Stimulated activated CD4-positive, alpha-beta T cell treated with anti-CD3 and anti-CD28 coated beads, TNF-alpha, amount 100 ng/mL, for 4 hours (primary cell): ENCODE measurements at places on chromosomes 16 and 17.

DNA sequence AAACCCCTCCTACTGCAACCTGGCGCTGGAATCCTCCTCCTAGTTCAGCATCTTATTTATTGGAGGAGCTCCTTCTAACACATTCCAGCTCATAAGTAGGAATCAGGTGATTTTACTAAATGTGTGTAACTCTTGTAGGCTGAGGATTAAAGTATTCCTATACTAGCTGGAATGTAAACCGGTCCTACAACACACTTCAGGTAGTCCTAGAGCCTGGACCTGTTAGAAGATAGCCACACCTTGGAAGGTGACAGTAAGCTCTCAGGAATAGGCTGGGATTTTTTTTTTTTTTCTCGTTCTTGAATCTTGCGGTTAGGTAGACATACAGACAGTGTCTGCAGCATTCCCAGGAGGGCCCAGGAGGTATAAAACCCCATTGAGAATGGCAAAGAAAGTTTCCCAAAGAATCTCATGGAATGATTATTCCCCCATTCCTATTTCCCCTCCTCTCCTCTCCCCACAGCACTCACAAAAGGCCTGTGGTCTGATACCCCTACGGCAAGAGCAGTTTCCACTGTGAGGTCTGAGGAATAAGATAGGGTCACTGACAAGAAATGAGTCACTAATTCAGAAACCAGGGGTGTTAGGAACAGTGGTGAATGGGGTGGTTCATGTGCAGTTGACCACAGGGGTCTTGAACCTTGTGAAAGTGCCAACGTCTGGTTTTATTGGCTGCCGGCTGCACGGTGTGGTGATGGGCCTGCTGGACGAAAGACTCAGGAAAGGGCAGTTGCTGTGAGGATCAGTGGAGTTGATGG, 267.1 kb downstream of the UTP18 start:
- no peak for DNase-seq

- DNase-seq = no peak
These were observed 7.3 kb downstream of the PIEZO1 start for GRCh38 chr16:88777471-88778270.

GRCh38 chr17:66551839-66552238, 249.4 kb downstream of the PRKCA start:
- DNase-seq = no peak

DNA sequence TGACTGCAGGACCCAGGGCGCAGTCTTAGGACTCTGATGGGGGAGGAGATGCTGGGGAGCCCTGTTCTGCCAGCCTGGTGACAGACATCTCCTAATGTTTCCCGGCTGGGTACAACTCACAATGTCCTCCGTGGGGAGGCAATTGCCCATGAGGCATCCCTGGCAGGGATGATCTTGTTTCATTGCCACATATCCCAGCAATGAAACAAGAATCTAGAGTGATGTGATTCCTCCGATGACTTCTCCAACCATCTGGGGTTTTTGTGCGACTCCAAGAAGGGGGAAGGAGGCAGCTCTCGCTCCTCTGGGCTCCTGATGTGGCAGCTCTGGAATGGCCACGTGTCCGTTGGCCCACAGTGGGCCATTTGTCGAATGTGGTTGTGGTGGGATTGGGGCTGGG, 255.8 kb downstream of the SEC14L1 start:
- no peak for DNase-seq

GRCh38 chr16:4936991-4937781, at the start of gene PPL:
PPL (minus strand) TSS chr16:4937148; CDS start chr16:4937045, 103 bp downstream.
- no peak for DNase-seq

- DNase-seq = no peak
These were observed 12.6 kb downstream of the CHST6 start for GRCh38 chr16:75482434-75483205.

DNA sequence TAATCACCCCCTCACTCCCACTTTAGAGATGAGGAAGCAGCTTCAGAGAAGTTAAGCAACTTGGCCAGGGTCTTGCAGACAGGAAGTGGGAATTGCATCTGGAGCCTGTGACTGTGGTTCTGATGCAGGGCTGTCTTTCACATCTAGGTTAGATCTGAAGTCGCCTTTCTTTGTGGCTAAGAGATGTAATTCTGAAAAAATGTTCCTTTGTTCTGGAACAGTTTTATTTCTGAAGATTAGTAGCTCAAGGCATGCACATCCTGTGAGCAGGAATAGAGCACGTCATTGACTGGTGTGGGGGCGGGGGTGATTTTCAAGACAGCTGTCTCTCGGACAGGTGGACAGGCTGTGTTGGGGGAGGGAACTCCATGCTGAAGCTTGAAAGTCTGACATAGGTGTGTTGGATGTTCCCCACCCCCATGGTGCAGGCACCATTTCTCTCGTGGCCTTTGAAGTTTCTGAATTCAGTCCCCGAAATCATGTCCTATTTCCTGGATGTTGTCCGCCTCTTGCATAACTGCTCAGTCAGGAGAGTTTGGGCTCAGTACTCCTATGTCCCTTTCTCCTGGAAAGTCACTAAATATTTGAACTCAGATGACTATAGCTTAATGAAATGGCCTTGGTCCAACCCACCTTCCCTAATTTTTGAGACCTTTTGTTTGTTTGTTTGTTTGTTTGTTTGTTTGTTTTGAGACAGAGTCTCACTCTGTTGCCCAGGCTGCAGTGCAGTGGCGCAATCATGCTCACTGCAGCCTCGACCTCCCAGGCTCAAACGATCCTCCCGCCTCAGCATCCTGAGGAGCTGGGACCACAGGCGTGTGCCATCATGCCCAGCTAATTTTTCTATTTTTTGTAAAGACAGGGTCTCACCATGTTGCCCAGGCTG, 21.0 kb upstream of the HERPUD1 start:
- DNase-seq = no peak

DNA sequence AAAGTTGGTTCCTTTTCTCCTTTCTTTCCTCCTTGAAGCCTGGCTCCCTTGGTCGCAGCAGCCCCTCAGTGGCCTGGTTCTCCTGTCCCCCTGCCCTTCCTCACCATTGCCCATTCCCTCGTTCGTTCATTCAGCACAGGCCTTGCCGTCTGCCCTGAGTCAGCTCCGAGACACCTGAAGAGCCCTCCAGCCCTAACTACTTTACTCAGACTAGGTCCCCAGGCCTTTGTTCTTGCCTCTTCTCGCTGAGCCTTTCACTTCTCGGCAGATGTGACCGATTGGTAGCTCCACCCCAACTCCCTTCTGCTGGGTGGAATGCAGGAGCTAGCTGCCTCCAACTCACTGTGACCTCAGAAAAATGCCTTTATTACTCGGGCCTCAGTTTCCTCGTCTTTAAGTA, 7.0 kb upstream of the ADAM11 start:
- no peak for DNase-seq

GRCh38 chr16:65384441-65384840, 262.6 kb upstream of the CDH11 start:
- DNase-seq = no peak

- no peak for DNase-seq
These were observed 260.9 kb downstream of the PHKB start for GRCh38 chr16:47722046-47722445.

- no peak for DNase-seq
These were observed 4.6 kb downstream of the GP2 start for GRCh38 chr16:20322696-20323095.

- DNase-seq = no peak
These were observed 43.9 kb downstream of the TMEM186 start for GRCh38 chr16:8753416-8754054.

- DNase-seq = no peak
These were observed 55.1 kb upstream of the CLEC3A start for GRCh38 chr16:77967054-77967904.

- DNase-seq = no peak
These were observed 478.4 kb downstream of the TOX3 start for GRCh38 chr16:52068447-52069074.

GRCh38 chr16:104928-105327, 26.9 kb downstream of the MPG start:
- no peak for DNase-seq

GRCh38 chr17:51711581-51711980, 446.9 kb downstream of the CA10 start:
- DNase-seq = no peak

- DNase-seq = no peak
These were observed 692 bp upstream of the SOCS1 start for GRCh38 chr16:11256661-11257130.

GRCh38 chr17:44901411-44901921, 2.2 kb upstream of the EFTUD2 start:
- DNase-seq = no peak

- no peak for DNase-seq
These were observed 111.4 kb downstream of the CA10 start for GRCh38 chr17:52047086-52047485.

DNA sequence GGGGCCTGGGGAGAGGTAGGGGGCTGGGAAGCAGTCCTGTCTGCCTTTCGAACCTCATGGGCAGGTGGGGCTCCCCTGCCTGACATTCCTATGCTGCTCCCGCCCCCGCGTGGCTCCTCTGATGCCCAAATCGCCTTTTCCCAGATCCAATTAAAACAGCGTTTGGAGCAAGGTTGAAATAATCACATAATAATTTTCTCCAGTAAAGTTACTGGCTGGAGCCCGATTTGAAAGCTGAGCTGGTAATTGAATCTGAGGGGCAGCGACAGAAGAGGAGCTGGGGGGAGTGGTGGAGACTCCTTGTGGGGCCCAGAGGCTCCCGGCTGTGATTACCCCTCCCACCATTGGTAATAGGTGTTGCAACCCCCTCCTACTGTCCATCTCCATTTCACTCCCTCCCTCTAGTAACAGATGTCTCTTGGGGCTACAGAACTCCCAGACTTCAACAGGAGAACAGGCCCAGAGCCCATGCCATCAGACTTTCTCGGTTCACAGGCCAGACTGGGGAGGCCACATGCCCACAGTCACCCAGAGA, 38.9 kb upstream of the C1QL1 start:
- DNase-seq = no peak
